ENCODE measurements at places on chromosomes 5 and 9.

DNA sequence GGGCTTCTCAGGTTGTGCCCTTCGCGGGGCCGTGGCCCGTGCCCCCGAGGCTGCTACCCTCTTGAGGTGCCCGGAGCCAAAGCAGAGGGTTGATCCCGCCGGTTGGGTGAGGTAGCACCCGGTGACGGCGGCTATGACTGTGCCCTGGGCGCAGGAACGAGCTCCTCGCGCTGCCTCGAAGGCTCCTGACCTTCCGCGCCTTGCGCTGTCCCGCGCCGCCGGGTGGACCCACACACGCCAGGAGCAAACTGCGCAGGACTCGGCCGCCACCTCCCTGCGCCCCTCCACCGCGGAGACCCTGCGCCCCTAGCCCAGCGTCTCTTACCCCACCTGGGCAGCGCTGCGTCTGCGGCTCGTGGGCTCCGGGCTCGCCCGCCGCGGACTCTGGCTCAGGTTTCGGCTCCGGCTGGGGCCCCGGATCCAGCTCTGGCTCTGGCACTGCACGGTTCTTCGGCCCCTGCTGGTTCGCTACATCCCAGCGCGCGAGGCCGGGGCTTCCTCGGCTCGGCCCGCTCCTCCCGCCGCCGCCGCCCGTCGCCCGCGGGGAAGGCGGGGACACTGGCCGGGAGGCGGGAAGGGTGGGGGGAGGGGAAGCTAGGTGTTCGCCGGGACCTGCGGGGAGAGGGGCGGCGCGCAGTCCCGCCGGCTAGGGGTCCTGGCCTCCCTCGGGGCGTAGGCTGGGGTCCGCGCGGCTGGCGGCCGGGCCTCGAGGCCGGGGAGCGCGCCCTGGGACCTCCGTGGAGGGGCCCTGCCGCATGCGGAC, 5.4 kb upstream of the PITX1 start:
- DNase-seq = no peak

- DNase-seq = no peak
Observed at GRCh38 chr9:106286249-106286648, 576.7 kb upstream of the ZNF462 start.

GRCh38 chr9:103574056-103574455, 520.1 kb upstream of the SMC2 start:
- no peak for DNase-seq

DNA sequence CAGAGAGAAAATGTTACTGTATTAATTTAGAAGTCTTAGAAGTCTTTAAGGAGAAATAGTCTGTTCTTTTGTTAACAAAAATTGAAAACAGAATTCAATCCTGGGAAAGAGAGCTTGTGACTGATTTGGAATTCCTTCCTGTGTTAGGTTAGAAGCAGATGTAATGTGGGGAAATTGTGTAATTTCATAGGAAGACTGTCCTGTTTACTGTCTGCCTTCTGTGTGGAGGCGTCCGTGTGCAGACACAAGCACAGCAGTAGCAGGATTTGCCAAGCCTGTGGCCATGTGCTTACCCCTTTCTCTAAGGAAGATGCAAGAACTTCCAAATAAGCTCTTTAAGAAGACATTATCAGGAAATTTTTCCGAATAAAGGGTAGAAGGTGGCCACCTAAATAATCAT, 36.7 kb upstream of the F2R start:
- DNase-seq = no peak

- DNase-seq = no peak
Observed at GRCh38 chr5:160555971-160556631, 134.4 kb downstream of the PTTG1 start.

DNA sequence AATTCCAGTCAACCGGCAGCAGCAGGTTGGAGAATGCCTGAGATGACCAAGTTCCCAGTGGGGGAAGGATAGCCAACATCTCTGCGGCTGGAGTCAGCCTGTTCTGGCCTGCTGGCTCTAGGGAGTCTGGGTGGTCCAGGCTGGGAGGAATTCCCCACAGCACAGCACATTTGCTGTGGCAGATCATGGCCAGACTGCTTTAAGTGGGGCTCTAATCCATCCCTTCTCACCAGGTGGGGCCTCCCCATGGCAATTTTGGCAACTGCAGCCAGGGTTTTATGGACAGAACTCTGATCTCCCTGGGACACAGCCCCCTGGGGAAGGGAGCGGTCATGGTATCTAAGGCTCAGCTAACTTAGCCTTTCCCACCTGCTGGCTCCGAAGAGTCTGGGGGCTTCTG, 226.1 kb downstream of the DTWD2 start:
- DNase-seq = no peak

- DNase-seq = no peak
Observed at GRCh38 chr5:171570244-171570825, 150.9 kb downstream of the FGF18 start.

DNA sequence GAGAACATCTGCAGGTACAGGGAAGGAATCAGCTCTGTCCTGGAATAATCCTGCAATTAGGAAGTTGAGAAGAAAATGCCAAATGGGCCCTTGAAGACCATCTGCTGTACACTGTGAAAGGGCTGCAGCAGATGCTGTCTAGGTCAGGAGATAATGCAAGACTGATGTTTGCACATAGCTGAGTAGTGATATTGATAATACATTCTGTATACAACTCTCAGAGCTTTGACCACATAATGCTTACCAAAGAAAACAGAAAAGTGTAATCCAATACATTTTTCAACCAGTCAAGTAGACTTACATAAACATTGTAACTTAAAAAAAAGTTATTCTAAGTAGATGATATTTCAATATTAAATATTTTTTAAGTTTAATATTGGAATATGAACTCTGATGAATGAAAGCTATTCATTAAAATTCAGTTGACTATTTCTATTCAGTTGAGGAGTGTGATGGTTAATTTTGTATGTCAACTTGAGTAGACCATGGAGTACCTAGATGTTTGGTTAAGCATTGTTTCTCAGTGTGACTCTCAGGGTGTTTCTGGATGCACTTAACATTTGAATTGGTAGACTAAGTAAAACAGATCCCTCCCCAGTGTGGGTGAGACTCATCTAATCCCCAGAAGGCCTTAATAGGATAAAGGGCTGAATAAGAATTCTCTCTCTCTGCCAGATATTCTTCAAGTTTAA, 380.1 kb upstream of the PRR16 start:
- DNase-seq = no peak

DNA sequence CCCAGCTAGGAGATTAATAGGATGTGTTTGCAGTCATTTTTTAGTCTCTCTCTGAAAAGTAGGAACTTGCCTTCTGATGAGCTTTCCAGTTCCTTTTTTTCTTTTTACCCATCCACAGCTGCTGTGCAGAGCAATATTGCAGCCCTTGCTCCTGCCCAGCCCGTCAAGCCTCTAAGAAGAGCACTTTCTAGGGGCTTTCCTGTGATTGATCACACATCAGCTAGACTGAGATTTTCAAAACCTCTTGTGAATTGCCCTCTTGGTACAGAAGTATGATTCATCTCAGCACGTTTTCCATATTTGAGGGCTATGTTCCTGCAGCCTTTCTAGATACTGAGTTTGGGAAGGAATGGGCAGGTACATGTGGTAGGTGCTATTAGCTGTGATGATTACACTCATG, 93.9 kb downstream of the GALNT10 start:
- no peak for DNase-seq

DNA sequence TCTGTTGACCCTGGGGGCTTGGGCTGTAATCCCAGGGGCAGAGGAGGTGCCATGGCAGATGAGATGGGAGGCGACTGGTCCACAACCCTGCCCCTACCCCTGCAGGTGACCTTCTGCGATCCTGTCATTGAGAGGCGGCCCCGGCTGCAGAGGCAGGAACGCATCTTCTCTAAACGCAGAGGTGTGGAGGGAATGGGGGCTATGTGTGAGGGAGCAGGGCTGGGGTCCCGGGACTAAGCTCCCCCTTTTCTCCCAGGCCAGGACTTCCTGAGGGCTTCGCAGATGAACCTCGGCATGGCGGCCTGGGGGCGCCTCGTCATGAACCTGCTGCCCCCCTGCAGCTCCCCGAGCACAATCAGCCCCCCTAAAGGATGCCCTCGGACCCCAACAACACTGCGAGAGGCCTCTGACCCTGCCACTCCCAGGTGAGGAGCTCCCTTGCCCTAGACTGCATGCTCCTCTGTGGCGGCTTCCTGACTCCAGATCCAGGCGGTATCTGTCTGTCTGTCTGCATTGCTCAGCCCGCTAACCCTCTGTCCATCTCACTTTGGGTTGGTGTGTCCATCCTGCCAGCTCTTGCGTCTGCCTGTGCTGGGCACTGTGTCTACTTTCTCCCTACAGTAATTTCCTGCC, 9.9 kb downstream of the ZDHHC12 start:
- DNase-seq = no peak

DNA sequence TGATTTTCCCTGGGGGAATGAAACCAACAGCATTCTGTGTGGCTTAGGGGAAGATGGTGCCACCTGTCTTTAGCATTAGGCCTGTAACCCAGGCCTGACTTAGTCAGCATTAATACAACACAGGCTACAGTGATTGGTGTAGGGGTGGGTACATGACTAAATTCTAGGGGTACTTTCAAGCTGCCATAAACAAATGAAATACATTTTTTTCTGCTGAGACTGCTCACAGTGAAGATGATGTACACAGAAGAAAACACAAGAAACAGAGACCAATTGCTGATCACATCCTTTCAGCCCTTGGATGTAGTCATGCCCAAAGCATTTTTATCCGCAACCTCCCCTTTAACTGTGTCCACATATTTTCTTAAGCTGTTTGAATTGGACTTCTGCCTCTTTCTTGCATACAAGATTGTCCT, 527.2 kb downstream of the KCTD16 start:
- no peak for DNase-seq

- no peak for DNase-seq
Observed at GRCh38 chr5:141657404-141657803, 6.2 kb upstream of the FCHSD1 start.

DNA sequence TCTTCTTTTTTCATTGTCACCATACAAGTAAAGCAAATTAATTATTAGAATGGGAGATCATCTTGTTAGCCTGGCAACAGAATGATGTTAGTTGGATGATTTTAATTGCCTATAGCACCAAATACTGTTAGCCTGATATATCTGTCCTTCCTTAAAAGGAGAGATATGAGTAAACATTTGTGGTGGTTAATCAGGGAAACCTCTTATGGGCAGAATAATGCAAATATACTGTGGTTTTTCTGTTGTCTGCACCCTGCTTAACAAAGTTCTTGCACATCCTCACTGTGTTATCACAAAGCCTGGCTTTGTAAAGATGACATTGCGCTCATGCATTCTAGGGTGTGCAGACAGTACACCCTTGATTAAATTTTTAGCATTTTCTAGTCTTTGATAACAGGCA, 254.9 kb upstream of the SMC2 start:
- DNase-seq = no peak
